Left lung (tissue), 14 donors: ENCODE measurements at places on chromosomes 6 and 20. TPM values are rescaled to one million over a fixed set of nuclear protein-coding genes. Genes with fewer than 3 reads are reported as not detected.

GRCh38 chr6:159720708-159721107, 6.6 kb upstream of the WTAP start:
- H3K36me3 ChIP-seq: no peaks in the 10 kb centered on the region
- H3K27me3 ChIP-seq: no peaks in the 10 kb centered on the region
- H3K4me3 ChIP-seq: no peak overlapping the region
- H3K27ac ChIP-seq: no peak overlapping the region
- H3K4me1 ChIP-seq: peaks cover 9% of the 10 kb centered on the region
- DNase-seq: no peak

DNA sequence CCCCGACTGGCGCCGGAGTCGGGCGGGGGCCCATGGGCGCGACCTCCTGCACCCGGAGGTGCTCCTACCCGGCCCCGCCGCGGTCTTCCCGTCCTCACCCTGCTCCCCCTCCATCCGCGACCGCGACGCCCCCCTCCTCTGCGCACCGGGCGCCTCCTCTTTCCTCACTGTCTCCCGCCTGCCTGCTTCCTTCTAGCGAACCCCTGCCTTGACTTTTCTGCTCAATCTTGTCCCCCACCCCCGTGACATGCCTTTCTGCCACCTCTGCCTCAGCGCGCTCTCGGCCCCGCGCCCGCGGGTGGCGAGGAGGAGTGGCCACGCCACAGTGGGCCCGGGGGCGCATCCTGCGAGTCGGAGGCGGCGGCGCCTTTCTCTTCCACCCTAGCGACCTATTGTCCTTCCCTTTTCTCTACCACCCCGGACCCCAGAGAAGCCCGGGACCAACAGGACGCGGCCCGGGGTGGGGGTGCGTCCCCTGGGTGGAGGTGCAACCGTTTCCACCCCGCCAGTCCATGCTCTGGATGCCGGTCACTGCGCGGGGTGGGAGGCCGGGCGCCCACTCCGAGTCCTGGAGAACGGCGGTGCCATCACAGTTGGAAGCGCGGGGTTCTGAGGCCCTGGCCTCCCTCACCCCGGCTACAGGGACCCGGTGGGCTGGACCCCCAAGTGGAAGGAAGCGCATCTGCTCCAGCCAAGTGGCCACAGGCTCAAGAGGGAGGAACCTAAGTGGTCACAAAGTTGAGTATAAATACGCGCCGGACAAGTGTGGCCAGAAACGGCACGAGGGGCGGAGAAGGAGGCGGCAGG, 2.0 kb downstream of the PDE10A start:
- H3K27me3 ChIP-seq: peaks cover 85% of the 10 kb centered on the region
- H3K27ac ChIP-seq: peak overlapping the region; percentile 39
- H3K4me1 ChIP-seq: peaks cover 10% of the 10 kb centered on the region
- H3K4me3 ChIP-seq: peak overlapping the region; percentile 41

The SALL4 gene
- total RNA-seq: 0.64 TPM

The SRMS gene
- not detected for total RNA-seq
